ENCODE measurements at places on chromosomes 11 and 22.

DNA sequence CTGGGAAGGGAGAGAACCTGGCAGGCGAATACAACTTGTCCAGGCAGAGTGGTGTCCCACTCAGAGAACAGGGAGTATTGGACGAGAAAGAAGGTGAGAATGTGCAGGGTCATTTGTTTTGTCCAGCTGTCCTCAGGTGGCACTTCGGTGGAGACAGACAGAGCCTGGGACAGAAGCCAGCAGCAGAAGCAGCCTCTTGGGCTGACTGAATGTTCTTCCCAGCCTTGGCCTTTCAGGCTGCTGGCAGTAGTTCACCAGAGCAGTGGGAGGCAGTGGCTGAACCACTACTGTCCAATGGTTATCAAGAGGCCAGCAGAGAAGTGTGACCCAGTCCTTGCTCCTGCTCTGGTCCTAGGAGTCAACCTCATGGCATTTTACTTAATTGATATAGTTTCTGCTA lies 331.1 kb upstream of the NARS2 start:
- DNase-seq: no peak

DNA sequence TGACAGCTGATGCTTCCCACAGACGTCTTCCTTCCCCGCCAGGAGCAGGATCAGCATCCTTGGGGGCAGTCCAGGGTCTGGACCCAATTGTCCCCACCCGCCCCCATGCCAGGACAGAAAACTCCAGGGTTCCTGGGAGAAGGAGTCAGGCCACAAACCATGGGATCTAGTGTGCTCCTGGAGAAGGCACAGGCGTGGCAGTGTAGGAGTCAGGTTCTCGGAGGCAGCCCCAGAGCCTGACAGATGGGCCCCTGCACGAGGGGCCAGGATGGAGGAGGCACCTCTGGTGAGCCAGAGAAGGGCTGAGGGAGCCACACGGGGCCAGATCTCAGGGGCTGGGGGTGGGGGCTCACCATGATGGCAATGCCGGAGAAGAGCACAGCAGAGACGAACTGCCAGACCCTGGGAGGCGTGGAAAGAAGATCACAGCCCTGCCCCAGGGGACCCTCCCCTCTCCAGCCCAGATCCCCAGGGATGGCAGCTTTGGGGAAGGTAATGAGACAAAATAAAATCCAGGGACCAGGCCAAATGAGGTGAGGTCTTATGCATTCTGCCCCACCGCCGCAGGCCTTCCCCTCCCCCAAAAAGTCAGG lies 13.6 kb downstream of the TP53I11 start:
- DNase-seq: no peak

DNA sequence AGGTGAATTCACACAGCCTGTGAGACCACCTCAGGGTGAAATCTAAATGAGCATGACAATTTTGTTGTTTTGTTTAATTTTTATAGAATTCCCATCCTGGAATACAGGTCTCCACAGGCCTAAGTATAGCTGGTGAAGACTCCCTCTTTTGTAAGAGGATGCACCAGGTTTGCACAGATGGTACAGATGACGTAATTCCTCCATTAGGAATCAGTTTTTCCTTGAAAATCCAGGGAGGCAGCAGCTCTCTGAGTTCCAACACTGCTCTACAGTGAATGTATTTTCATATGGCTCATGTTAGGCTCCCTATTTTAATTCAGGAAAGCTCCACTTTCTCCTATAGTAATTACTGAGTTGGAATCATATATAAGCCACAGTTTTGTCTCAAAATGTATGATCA lies 47.2 kb downstream of the USP28 start:
- no peak for DNase-seq

DNA sequence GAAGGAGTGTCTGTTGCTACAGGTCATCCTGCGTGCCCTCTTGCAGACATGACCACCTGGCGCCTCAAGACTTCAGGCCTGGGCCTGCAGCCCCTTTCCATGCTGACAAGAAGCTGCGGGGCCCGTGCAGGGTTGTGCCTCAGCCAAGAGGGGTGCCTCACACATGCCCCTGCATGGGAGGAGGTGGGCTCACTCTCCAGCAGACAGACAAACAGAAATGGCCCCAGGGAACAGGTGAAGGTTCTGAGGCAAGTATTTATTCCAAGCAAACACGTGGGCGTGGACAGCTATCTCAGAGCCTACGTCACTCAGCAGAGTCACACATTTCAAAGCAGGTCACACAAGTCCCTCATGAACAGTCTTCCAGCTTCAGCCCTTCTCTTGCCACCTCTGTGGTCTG lies 5.9 kb upstream of the SYCE3 start:
- DNase-seq: no peak

- DNase-seq: no peak
These were observed 7.0 kb downstream of the MAP3K11 start for GRCh38 chr11:65606876-65607613.

DNA sequence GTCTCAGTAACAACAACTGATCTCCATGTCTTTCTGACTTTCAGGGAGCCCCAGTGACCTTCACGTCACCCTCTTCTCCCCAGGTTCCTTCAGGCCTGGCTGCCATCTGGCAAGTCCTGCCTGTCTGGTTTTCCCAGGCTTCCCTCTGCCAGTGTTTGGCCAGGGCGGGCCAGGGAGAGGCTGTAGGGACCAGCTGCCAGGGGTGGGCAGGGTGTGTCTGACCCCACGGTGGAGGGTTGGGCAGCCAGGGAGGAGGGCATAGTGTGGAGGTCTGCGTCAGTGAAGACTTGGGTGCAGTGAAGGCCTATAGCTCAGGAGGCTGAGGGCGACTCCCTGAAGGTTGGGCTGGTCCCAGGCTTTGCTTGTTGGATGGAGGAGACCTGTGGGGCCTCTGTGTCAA lies 11.9 kb upstream of the MRGPRX2 start:
- no peak for DNase-seq

- DNase-seq: no peak
These were observed 103.4 kb downstream of the PHF21B start for GRCh38 chr22:44906248-44906936.

DNA sequence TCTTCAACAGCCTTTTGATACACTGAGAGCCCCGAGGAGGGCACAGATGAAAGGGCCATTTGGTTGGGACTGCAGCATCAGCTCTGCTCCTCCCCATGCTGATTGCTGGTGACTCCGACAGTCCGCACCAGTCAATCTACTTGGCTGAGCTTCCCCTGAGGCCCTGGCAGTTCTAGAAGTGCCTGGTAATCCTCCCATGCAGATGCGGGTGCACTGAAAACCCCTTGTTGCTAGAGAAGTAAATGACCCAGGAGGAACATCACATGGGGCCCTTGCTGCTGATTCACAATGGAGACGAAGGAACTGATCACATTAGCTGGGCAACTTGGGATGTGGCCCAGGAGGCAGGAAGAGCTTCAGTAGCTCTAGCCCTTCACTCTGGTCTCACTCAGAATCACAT lies 35.2 kb upstream of the RIC3 start:
- no peak for DNase-seq

DNA sequence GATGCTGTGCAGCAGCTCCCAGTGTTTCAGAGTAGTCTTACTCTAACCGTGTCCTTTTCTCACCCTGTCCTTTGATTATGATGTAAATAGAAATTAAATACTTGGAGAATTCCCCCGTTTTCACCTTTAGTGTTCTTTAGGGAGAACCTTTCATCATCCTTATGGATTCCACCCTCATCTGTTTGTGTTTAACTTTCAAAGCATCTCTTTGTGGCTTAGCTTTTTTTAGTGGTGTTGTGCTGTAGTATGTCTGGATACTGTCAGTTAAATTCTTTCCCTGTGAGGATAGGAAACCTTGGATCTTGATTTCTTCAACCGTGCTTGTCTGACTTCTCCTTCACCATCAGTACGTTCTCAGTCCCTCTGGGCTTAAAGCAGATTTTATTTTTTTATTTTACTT lies 48.5 kb downstream of the PPP6R3 start:
- no peak for DNase-seq

GRCh38 chr22:45638834-45639746 lies 32.5 kb upstream of the ATXN10 start:
- DNase-seq: no peak

DNA sequence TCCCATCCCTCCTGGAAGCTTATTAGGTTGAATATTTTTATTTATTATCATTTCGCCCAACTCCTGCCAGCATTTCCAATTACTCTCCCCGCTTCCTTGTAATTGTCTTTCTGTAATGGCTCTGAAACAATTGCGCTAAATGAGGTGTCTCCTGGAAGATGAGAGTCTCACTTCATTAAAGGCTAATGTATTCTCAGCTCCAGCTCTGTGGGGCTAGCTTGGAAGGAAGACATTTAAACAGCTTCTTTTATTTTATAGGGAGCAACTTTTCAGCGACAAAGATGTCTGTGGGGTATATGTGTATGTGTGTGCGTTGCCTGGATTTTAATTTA lies 86.6 kb downstream of the PKNOX2 start:
- DNase-seq: no peak

GRCh38 chr22:36445158-36445668 lies 36.2 kb downstream of the TXN2 start:
- no peak for DNase-seq

DNA sequence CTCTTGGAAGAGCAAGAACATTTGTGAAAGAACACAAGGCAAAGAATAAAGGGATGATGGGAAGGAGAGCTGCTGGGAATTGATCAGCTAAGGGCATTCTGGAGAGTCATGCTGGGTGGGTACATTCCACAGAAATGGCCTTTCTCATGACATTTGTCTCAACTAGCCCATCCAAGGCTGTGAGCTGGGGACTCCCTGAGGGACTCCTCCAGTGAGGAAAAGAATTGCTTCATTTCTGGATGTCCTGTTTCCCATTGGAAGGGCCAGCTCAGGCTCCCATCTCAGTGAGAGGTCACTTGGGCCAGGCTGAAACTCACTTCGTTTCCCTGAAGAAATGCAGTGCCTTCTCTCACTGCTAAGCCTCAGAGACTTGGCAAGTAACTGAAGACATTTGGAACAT lies 106.8 kb downstream of the CD44 start:
- no peak for DNase-seq

- DNase-seq: no peak
These were observed 11.1 kb upstream of the MICAL2 start for GRCh38 chr11:12099132-12099873.

DNA sequence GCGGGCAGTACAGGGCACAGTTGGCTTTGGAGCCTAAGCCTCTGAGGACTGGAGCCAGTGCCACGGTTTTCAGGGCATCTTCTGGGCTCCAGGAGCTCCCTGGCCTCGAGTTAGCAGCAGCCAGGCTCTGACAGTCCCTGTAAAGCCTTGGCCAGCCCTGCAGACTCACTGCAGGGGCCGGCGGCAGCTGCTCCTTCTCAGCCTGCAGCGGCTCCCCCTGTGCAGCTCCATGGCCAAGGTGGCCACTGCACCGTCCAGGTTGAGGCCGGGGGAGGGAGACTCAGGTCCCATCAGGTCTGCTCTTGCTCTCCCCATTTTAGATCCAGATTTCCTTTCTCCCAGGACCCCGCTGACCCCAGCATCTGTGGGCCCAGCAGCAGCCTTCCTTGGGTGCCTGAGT lies 1461.1 kb downstream of the BRD1 start:
- no peak for DNase-seq
